NCI-H1694 (cell line): ENCODE measurements at places on chromosomes 16 and 17.

GRCh38 chr16:79077346-79077745, 523.2 kb downstream of the MAF start:
- no peak for DNase-seq

DNA sequence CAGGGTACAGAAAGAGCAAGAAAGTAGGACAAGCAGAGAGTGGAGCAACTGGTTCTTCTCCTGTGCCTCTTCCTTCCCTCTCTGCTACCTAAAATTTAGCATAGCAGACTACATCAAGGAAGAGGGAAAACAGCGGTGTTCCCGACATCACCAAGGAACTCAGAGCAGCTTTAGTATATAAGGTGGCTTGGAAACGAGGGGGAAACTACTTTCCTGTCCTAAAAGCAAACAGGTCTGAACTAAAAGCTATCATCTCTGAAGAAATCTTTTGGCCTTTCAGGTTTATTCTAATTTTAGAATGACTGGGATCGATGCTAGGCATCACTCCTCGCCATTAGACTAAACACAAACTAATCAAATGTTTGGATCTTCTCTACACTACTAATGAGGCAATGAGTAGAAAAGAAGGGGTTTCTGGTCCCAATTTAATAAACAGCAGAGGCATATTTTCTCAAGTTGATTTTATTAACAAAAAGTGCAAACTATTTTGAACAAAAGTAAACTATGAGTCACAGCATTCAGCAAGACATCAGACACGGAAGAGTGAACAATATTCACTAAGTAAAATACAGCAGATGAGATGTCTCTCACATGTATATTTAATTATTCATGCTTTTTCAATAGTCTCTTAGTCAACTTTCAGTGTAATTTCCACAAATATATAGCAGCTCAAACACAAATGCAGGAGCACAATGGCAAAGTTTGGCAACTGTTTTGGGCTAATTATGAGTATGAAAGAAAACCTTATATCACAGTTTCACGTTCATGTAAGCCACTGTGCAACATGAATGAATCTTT, 108.7 kb downstream of the TRIM37 start:
- DNase-seq, result no peak

- DNase-seq, result no peak
These were observed 16.2 kb upstream of the FOXF1 start for GRCh38 chr16:86494039-86494564.

DNA sequence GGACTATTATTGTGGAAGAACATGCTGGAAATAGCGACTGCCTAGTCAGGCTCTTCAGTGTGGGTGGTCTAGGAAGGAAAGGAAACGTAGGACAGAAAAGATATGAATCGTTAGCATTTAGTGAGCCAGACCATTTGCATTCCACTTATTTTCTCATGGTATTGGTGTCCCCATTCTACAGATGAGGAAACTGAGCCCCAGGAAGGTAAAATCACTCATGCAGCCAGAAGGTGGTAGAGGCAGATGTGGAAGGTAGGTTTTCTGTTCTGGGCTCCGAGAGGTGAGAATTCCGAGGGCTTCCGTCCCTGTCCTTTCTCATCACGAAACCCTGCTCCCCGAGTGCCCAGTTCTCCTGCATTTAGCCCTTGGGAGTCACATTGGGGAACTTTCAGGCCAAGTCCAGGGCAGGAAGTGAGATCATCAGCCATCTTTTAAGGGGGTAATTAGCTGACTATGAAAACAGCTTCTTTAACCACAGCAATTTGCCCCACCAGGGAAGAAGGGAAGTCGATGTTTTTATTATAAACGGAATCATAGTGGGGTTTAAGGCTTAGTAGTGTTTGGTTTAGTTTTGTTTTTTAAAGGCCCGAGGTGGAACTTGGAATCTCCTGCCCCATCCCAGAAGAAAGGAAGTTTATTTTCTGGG, 110.7 kb upstream of the IRX3 start:
- DNase-seq, result no peak

DNA sequence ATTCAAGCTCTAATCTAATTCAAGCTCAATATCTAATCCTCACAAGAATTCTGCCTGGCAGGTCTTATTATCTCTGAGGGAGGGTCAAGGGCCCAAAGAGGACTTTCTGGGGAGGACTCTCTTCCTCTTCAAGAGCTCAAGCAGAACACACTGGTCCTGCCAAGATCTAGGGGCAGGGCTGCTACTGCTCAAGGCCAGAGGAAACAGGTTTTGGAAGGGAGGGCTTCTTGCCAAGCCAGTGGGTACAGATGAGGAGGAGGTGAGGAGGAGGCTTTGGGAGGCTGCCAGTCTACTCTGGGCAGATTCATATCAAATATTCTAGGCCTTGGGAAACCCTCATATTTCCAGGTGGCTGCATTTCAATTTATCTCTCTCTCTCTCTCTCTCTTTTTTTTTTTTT, 51.8 kb upstream of the IL34 start:
- DNase-seq, result no peak
